ENCODE measurements at places on chromosomes 16 and 17. TPM values are rescaled to one million over a fixed set of nuclear protein-coding genes. Genes with fewer than 3 reads are reported as not detected.

Gene GRIN2C
- not detected for total RNA-seq

Gene KRTAP9-8
- not detected for total RNA-seq

Gene IKZF3
- total RNA-seq: 0.32 TPM

DNA sequence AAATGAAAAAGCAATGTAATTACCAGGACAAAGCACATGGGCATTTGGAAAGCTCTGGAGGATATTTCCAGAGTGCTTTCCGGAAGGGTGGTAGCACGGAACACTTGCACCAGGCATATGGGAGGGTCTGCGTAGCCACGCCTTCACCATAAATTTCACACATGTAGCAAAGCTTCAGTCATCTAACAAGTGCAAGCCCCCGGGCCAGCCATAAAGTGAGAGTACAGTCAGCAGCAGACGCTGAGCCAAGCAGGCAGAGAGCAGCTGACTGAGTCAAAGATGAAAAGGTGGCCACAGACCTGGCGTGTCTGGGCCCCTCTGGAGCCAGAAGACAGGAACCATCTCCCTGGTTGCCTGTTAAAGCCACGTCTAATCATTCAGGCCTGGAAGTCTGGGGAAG is 130.6 kb downstream of the SEC14L1 start:
- no peak for DNase-seq

- no peak for DNase-seq
Measured at GRCh38 chr16:10103118-10103517, 79.1 kb downstream of the GRIN2A start.

DNA sequence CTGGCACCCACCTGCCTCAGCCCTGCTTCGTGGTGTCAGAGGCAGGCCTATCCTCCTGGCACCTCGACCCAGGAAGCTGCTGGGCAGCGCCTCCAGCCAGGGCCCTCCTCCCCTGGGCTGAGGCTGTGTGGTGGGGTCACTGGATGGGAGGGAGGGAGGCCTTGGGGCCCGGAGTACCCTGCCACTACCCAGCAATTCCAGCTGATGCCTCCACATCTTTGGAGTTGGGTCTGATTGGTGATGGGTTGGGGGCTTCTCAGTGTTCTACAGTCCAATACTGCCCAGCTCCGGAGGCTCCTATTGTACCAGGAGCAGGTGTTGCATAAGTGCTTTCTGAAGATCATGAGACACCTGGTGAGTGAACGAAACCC is 48.0 kb downstream of the USP22 start:
- no peak for DNase-seq

Measured in pancreas (tissue), 10 donors.